ENCODE measurements at places on chromosomes 7 and 10.

- no peak for DNase-seq
These were observed 254.3 kb upstream of the GNAI1 start for GRCh38 chr7:79880312-79880711.

DNA sequence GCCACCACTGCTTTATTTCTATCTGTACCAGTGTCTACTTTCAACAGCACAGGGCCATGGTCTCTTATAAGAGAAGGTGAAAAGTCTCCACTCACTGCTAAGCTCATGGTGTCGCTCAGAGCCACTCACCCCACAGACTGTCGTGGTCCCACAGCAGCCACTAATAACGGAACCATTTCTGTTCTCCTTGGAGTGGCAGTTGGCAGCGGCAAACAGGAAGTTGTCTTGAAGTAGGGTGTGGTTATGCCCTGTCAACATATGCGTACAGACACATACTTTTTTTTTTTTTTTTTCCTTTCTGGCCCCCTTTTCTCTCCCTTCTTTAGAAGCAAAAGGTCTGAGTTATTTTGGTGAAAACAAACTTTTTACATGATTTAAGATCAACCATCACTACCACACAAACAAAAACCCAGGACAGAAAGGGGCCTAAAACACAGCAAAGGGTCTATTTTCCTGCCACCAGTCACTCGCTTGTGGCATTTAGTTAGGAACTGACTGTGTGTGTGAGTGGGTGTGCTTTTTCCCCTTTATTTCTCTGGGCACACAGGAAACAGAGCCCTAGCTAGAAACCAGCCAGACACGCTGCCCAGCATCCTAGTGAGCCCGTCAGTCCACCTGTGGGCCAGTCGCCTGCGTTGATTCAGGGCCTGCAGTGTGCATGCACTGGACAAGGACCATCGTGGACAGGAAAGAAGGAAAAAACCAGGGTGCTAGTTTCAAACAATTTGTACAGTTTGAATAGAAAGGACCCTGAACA is 96.7 kb upstream of the EFCAB10 start:
- DNase-seq, result peak; percentile 75

DNA sequence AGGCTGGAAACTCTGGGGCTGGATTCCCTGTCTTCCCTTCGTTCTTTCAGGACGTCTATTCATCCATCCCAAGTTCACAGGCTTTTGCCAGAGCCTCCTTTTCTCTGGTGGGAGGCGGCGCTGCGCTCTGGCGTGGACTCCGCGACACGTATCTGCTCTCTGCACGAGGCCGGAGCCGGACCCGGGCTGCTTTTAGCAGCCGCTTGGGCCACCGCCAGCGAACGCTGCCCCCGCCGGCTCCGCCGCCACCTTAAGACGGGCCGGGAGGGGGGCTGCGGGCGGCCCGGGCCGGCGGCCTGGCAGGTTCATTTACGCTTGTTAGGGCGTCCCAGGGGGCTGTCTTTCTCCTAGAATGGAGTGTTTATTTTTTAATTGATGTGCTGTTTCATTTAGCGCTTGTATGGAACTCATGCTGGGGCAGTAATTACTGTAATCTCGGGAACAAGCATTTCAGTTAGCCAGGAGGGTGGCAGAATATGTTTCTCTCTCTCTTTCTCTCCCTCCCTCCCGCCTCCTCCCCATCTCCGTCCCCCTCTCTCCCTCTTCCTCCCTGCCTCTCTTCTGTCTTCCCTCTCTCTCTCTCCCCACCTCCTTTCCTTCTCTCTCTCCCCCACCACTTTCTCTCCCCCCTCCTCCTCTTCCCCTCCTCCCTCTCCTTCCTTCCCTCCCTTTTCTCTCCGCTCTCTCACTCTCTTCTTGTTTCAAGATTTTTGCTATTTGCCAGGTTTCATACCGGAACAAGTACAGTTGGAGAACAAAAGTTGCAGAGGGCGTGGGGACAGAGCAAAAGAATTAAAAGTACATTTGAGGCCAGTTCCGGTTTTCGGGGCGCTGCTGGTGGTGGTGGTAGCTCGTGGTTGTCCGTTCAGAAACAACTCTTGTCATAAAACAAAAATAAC is 1.3 kb upstream of the FZD8 start:
- no peak for DNase-seq

- DNase-seq, result no peak
These were observed 8.2 kb downstream of the RASGEF1A start for GRCh38 chr10:43258562-43259212.

GRCh38 chr7:71535616-71536015 is 403.7 kb downstream of the GALNT17 start:
- no peak for DNase-seq

DNA sequence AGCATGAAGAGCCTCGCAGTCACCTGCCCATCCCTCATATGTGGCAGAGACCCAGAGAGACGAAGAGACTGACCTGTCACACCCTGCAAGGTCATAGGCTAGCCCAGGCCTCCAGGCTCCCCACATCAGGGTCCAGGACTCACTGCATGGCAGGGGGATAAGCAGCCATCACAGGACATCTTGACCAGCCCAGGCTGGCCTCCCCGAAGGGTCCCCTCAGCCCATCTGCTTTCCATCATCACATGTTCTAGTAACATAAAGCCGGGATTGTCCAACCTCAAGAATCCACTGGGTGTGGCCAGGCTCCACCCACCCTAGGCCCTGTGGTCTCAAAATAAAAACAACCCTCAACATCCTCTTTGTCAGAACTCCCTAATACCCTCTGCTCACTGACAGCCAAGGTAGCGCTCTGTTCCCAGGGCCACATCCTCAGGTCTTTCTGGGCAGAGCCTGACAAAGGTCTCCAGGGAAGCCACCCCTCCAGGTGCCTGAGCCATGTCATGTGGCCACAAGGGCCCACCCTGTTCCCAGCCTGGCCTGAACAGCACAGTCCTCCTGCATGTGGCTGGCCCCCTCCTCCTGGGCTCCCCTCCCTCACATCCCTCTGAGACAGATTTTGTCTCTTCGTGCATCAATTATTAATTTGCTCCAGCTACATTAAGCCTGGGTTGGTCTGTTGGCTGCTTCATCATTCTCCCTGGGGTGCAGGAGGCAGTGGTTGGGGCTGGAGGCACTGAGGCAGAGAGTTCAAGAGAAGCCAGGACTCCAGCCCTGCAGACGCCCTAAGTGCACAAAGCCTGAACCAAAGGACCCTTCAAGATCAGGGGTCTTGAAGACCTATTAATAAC is 131.8 kb upstream of the UNC5B start:
- DNase-seq, result no peak

DNA sequence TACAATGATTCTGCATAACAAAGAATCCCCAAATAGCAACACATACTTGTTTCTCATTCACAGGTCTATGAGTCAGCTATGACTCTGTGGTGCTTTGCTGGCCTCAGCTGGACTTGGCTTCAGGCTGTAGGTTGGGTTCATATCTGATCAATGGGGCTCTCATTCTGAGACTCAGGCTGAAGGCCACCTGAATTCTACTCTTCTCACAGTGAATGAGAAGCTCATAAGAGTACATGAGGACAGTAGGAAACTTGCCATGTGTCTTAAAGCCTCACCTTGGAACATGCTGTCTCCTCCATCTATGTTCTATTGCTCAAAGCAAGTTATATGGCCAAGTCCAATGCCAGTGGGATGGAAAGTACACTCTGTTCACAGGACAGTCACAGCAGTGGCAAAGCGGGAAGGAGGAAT is 292.9 kb downstream of the BMPER start:
- DNase-seq, result no peak

- no peak for DNase-seq
These were observed 10.1 kb downstream of the PAPSS2 start for GRCh38 chr10:87669752-87670151.

- DNase-seq, result peak; percentile 23
These were observed 6.9 kb downstream of the FAM241B start for GRCh38 chr10:69636626-69637605.

- no peak for DNase-seq
These were observed 4.4 kb upstream of the FAM107B start for GRCh38 chr10:14779001-14779651.
